ENCODE measurements at places on chromosomes 3 and 15. TPM values are rescaled to one million over a fixed set of nuclear protein-coding genes. Genes with fewer than 3 reads are reported as not detected.

GRCh38 chr15:49881433-49881832 lies 237.6 kb downstream of the ATP8B4 start:
- no peak for DNase-seq

GRCh38 chr3:132290833-132291232 lies 26.4 kb upstream of the ACP3 start:
- no peak for DNase-seq

DNA sequence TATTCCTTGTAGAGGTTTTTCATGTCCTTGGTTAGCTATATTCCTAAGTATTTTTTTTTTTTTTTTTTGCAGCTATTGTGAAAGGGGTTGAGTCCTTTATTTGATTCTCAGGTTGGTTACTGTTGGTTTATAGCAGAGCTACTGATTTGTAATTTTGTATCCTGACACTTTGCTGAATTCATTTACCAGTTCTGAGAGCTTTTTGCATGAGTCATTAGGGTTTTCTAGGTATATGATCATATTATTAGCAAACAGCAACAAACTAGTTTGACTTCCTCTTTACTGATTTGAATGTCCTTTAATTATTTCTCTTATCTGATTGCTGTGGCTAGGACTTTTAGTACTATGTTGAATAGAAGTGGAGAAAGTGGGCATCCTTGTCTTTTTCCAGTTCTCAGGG lies 737.4 kb downstream of the ZNF385D start:
- no peak for DNase-seq

DNA sequence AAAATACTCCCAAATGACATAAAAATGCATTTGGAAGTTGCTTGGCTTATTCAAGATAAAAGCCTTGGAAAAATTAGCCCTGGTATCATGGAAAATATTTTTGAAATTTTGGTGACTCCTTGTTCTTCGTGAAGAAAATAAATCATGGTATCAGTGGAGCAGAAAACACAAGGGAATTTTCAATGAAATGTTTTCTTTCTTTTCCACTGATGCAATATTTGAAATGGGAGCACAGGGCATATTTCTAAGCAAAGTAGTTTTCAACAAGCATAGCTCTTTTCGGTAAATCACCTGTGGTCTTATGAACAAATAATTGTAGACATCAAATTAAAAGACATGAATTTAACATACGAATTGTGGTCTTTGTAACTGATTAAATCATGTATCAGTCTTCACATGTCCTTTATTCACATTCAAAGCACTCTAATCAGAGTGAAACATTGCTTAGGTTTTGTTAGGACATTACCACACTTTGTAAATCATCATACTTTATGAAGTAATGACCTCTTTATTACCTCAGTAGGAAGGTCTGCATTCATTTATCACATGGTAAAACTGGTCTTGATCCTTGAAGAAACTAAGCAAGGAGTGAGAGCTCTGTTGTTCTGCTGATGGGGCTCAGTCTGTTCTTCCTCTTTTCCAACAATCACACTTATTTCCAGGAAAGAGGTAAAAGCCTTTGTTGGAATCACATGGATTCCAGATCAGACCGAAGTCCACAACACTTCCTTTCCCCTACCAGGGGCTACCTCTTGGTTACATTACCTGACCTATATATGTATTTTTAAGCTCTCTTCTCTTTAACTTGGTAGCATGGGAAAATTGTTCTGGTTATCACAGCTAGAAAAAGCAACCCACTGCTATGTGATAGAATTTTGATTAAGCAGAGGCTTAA lies 413.5 kb upstream of the THBS1 start:
- no peak for DNase-seq

- DNase-seq, result no peak
Measured at GRCh38 chr15:28955160-28955992, 69.6 kb downstream of the APBA2 start.

SNURF gene
- 57.8 TPM for total RNA-seq

PPARG gene
- 25.7 TPM for total RNA-seq

SELENOT gene
- 69.3 TPM for total RNA-seq

SUCNR1 gene
- 0.35 TPM for total RNA-seq

GRCh38 chr3:123333401-123333800 lies 115.5 kb downstream of the ADCY5 start:
- peak; percentile 53 for DNase-seq

DNA sequence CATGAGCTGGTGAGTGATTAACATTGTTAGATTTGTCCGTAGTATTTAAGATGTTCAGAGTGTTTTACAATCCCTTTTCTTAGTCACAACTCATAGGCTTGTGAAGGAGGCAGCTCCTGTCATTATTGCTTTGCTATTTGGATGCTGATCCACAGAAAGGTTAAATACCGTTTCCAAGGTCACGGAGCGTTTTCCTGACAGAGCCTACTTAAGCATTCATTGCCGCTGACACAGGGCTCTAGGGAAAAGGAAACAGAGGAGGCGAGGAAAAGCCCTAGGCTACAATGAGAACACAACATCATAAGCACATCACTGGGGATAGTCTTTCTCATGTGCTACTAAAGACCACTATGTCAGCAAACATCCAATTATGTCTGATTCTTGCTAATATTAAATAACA lies 38.5 kb upstream of the CPB1 start:
- no peak for DNase-seq

CYP1A2 gene
- not detected for total RNA-seq

XPC gene
- 7.7 TPM for total RNA-seq

GRCh38 chr3:72169561-72170472 lies 384.9 kb upstream of the PROK2 start:
- DNase-seq, result no peak

DNA sequence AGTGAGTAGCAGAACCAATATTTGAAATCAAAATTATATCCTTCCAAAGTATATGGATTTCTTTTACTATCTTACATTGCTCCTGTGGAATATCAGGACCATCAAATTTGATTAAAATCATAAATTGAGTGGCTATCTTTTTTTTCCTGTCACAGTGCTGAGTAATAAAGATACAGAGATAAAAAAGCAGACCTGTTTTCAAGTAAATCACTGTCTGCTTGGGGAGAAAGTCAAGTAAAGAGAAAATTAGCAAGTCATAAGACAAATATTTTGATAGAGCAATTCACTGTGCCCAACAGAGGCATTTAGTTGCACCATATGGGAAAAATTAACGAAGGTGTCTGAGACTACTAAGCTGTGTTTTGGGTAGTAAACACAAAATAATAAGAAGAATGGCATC lies 933.7 kb downstream of the NTRK3 start:
- DNase-seq, result no peak

DNA sequence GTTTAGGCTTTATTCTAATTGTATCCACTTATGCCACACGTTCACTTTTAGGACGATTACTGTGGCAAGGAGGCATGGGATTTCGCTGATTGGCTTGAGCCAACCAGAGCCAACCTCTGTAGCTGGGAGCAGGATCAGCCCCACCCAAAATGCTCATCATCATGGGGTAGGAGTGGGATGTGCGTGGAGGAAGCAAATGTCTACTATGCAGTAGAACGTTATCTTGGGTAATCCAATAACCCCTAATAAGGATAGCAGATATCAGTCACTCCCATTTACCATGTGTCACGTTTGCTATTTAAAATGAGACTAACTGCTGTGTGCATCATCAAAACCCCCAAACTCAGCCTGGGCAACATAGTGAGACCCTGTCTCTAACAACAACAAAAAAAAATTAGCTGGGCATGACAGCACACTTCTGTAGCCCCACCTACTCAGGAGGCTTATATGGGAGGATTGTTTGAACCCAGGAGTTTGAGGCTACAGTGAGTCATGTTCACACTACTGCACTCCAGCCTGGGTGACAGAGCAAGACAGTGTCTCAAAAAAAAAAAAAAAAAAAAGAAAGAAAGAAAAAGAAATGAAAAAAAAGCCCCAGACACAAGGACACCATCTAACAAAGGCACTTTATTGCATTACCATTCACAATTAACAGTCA lies 17.8 kb upstream of the ITGB5 start:
- DNase-seq, result no peak

GRCh38 chr15:51681303-51681963 lies at the start of gene SCG3:
Gene SCG3 (plus strand): TSS chr15:51681503. CDS start chr15:51681756, 253 bp downstream.
- peak; percentile 84 for DNase-seq

GOLGA8Q gene
- total RNA-seq, result 0.65 TPM

GRCh38 chr3:31232055-31233025 lies 300.4 kb upstream of the STT3B start:
- no peak for DNase-seq

GRCh38 chr15:62439543-62440016 lies 274.5 kb upstream of the C2CD4B start:
- no peak for DNase-seq

DNA sequence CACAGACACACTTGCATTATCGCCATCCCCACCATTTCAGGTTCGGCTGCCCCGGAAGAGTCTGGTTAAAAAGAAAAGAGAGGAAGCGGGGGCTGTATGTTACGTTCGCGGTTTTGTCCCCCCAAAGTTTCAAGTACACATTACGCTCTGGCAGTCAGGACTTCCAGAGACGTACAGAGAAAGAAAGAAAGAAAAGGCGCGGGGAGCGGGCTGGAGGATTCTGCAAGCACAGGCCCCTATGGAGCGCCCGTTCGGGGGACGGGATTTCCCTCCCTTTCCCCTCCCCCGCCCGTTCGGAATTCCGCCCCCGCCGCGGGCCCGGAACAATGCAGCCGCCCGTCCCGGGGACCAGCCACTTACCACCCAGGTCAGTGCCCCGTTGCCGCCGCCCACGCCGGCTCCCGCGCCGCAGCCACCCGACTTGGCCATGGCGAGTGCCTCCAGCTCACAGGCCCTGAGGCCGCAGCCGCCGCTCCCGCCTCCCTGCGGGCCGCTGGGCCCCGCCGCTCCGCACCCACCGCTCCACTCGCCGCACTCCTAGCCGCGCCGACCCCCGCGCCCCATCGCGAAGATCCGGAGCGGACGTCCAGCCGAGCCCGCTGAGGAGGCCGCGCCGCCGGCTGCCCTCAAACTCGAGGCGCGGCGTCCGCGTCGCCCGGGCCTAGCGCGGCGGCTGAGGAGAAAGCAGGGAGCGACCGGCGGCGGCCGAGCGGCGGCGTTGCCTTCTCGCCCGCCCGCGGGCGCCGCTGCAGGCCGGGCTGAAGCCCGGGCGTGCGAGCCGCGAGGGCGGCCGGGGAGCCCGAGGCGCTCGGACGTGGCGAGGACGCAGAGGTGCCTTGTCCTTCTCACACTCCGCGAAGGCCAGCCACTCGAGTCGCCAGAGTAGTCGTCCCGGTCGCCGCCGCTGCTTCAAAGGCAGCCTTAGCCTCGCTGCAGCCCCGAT lies 567 bp downstream of the TOP2B start:
- peak; percentile 85 for DNase-seq

- DNase-seq, result no peak
Measured at GRCh38 chr3:184171562-184171961, 3.1 kb upstream of the AP2M1 start.

TRIM42 gene
- not detected for total RNA-seq

GRCh38 chr15:40511093-40511471 lies 40.3 kb downstream of the CHST14 start:
- no peak for DNase-seq

- DNase-seq, result no peak
Measured at GRCh38 chr15:60179786-60180391, 175.8 kb downstream of the FOXB1 start.

DNA sequence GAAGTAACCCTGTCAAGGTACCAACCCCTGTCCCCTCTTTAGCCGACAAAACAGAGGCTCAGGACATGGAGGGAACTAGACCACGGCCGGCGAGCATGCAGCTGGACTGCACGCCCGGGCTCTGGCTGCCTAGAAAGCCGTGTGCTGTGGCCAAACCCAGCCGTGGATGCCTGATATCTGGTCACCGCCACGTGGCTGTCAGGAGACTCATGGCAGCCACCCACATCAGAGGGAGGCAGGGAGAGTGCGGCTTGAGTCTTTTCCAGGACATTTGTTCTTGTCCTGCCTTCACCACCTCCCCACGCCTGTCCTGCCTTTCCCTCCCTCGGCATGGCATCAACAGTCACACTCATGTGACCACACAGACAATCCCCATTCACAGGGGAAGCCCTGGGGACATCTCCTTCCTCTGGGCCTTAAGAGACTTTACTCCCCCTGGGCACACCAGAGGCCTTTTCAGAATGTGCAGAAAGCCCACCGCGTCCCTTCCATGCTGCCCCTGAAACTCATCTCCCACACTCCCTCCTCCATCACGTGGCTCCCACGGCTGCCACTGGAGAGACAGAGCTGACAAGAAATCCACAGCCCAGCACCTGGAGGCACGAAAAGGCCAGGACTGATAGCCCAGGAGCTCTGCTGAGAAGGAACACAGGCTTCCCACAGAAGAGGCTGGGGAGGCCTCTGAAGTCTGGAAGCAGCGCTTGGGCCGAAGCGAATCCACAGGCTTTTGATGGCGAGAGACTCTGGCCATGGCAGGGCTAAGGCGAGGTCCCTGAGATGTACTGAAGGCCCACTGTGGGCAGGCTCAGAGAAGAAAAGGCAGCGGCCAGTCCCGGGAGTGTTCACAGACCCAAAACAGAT lies 71.2 kb upstream of the IQSEC1 start:
- DNase-seq, result peak; percentile 47

SCAPER gene
- total RNA-seq, result 47.6 TPM

SLC28A1 gene
- total RNA-seq, result 0.24 TPM

DNA sequence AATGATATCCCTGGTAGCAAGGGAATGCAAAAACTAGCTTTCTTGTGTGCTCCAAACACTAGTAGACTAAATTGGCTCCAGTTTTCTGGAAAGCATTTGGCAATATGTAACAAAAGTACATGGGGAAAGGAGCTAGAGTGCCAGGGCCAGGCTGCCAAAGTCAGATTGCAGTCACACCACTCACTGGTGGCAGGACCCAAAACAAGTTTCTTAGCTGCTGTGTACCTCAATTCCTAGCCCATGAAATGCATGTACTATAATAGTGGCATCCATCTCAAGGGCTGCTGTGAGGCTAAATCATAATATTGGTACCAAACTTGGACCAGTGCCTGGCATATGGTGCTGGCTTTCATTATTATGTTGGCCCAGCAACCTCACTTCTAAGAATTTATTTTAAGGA lies 49.3 kb downstream of the CLDN18 start:
- DNase-seq, result no peak

DNA sequence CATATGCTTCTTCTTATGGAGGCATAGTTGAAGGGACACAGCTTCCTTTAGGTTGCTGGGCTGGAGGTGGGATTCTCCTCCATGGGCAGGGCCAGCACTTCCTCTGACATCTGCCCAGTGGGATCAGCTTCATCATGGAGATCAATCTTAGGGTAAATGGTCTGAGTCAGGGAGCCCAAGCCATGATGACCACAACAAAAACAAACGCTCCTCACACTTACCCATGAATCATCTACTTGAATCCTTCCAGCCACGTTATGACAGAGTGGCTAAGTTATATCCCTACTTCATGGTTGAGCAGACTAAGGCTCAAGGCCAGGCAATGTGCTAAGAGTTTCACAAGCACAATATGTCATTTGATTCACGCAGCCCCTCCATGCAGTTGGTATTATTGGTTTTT lies 87.2 kb upstream of the NMNAT3 start:
- DNase-seq, result no peak

DNA sequence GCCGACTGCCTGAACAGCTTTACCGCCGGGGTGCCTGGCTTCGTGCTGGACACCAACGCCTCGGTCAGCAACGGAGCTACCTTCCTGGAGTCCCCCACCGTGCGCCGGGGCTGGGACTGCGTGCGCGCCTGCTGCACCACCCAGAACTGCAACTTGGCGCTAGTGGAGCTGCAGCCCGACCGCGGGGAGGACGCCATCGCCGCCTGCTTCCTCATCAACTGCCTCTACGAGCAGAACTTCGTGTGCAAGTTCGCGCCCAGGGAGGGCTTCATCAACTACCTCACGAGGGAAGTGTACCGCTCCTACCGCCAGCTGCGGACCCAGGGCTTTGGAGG lies 815 bp downstream of the SPINT1 start:
- DNase-seq, result peak; percentile 76
